ENCODE measurements at places on chromosomes 3 and 15. TPM values are rescaled to one million over a fixed set of nuclear protein-coding genes. Genes with fewer than 3 reads are reported as not detected.

Gene SUCNR1
- not detected for total RNA-seq

Gene CILP
- not detected for total RNA-seq

Gene CATSPER2
- 4.5 TPM for total RNA-seq

Gene SMCO1
- total RNA-seq: not detected

Gene CYP1A1
- 0.37 TPM for total RNA-seq

Gene RAB6B
- not detected for total RNA-seq

Gene FMN1
- 0.12 TPM for total RNA-seq

Gene PLA2G4E
- not detected for total RNA-seq

Gene TTLL13
- 0.26 TPM for total RNA-seq

Gene MAGEL2
- not detected for total RNA-seq

Gene TGM5
- not detected for total RNA-seq

Gene DPPA4
- total RNA-seq: 0.54 TPM

Gene ZNF774
- total RNA-seq: 0.95 TPM

Gene PPIP5K1
- total RNA-seq: 27.8 TPM

Gene PRR20G
- not detected for total RNA-seq

Gene HLTF
- 22.6 TPM for total RNA-seq

Gene SH3BP5
- 9.0 TPM for total RNA-seq

Gene IL17RC
- 0.44 TPM for total RNA-seq

Gene ARGFX
- total RNA-seq: not detected

Gene PTX3
- total RNA-seq: not detected

Gene GLT8D1
- 25.4 TPM for total RNA-seq

Gene TEX55
- not detected for total RNA-seq

Gene PCSK6
- 0.64 TPM for total RNA-seq

Gene KNG1
- not detected for total RNA-seq

Gene UPK1B
- not detected for total RNA-seq

Gene NDUFB5
- total RNA-seq: 151 TPM

Gene CD200R1
- total RNA-seq: 1.1 TPM

Gene ABHD6
- total RNA-seq: 1.6 TPM

Gene PAK6
- total RNA-seq: not detected

Gene STAB1
- 0.17 TPM for total RNA-seq

Gene TWF2
- total RNA-seq: 91.3 TPM

Gene HOMER2
- total RNA-seq: 2.3 TPM

Gene MCTP2
- 33.7 TPM for total RNA-seq

Gene PDCD10
- total RNA-seq: 55.7 TPM

Gene GOLGA6D
- not detected for total RNA-seq
